ENCODE measurements at places on chromosomes 5 and 9.

GRCh38 chr5:168291342-168291963, at the start of gene WWC1:
WWC1 (plus strand) TSS chr5:168291645; CDS start chr5:168292153, 508 bp downstream.
- DNase-seq, result peak; percentile 90

GRCh38 chr5:36667824-36668223, 61.4 kb downstream of the SLC1A3 start:
- DNase-seq, result no peak

GRCh38 chr9:127503947-127504886, 52.9 kb downstream of the LRSAM1 start:
- peak; percentile 84 for DNase-seq

- no peak for DNase-seq
Observed at GRCh38 chr5:7644723-7645122, 206.2 kb downstream of the CFAP90 start.

- DNase-seq, result no peak
Observed at GRCh38 chr9:117677572-117677971, 26.6 kb upstream of the TLR4 start.

DNA sequence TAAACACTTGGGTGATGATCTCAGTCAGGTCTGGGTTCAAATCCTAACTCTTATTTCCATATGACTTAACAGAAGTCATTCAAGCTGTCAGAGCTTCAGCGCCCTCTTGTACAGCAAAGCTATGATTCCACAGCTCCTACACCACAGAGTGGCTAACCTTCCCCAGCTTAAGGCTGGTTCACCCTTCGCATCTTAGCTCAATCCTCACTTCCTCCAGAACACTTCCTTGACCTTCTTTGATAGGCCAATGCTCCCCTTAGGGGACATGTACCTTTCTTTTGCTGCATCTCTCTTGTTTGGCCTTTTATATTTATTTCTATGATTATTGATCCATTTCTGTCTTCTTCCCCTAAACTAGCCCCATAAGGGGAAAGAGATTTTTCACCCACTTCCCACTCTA, 57.0 kb downstream of the RASEF start:
- DNase-seq, result no peak

DNA sequence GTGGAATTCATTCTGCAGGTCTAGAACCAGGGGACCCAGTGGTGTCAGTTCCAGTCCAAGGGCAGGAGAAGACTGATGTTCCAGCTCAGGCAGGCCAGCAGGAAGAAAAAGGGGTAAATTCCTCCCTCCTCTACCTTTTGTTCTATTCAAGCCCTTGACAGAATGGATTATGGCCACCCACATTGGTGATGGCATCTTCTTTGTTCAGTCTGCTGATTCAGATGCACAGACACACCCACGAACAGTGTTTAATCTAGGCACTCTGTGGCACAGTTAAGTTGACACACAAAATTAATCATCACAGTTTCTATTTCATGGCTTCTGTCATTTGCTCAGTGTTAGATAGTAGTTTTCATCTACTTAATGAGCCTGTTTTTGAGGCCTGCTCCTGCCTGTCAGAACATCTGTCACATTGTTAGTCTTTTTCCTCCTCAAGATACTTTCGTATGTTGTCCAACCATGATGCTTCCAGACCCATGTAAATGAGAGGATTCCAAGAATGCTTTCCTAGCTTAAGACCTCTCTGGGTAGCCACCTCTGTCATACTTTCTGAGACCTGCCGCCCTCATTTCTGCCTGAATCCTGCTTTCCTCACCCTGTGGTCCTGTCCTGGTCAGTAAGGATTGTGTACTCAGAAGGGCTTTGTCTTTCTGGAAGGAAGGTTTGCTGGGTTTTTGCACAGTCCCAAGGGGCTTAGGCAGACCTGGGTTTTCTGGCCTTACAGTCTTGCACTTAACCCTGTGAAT, 72.5 kb downstream of the SPIN1 start:
- no peak for DNase-seq

GRCh38 chr5:115309751-115310370, 13.4 kb upstream of the CCDC112 start:
- DNase-seq, result no peak

DNA sequence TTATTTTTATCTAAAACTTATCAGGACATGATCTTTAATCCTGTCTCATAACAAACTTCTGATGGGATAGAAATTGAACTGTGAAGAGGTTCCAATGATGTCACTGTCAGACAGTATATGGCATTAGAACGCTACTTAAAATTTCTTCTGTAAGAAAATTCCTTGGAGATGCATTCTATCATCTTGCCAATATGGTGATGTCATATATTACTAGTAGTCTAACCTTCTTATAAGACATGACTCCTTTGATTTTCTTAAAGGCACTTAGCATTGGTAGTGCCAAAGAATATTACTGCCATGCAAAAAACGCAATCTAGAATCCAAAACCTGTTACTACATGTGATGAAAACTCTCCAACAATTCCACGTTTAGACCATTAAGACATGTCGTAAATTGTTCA, 131.1 kb downstream of the SLC25A46 start:
- DNase-seq, result no peak

GRCh38 chr5:149268928-149269557, 2.6 kb upstream of the AFAP1L1 start:
- no peak for DNase-seq

DNA sequence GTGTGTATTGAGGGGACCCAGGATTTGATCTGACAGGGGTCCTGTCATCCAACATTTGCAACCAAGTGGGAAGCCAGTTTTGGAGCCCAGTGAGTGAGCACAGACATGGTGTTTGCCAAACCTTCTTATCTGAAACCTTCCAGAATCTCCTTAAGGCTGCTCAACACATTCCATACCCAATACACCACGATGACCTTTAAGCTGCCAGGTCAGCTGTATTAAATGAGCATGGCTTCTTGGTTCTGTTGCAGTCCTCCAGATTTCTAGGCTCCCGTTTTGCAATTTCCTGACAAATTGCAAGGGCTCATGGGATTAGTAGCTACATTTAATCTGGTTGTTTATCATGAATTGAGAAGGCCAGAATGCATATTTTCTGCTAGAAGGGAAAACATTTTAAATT, 124.2 kb upstream of the ATP10B start:
- no peak for DNase-seq

- DNase-seq, result peak; percentile 60
Observed at GRCh38 chr9:35760651-35761050, 6.6 kb upstream of the MSMP start.

- DNase-seq, result peak; percentile 50
Observed at GRCh38 chr5:172453986-172454357, 353 bp downstream of the SH3PXD2B start.

DNA sequence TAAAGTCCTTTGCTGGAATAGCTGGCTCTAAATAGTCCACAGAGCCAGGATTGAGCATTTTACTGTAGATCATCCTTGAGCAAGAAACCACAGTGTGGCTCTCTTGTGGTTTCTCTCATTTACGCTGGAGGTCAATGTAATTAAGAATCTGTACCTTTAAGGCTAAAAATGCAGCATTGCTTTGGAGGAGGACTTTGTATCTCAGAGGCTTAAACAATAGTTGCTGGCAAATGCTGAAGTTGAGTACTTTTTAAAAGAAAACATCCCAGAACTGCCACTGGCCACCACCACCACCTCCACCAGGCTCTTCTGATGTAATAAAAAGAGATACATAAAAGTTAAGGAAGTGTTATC, 177.3 kb upstream of the ADAMTSL1 start:
- no peak for DNase-seq

DNA sequence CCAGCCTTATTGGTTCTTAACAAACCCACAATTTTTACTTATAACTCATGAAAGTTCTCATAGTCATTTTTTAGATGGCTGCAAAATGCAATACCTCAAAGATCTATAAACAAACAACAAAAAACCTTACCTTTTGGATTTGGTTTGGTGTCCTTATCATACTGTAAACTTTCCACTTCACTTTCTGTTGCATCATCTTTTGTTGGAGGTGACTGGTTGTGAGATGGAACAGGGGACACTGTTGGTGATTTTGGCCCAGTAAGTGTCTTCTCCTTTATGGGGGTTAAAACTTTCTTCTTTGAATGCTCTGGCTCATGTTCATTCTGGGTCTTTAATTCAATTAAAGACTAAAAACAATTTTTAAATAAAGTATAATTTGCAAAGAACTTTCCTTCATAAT, 33.4 kb downstream of the CEP120 start:
- no peak for DNase-seq

DNA sequence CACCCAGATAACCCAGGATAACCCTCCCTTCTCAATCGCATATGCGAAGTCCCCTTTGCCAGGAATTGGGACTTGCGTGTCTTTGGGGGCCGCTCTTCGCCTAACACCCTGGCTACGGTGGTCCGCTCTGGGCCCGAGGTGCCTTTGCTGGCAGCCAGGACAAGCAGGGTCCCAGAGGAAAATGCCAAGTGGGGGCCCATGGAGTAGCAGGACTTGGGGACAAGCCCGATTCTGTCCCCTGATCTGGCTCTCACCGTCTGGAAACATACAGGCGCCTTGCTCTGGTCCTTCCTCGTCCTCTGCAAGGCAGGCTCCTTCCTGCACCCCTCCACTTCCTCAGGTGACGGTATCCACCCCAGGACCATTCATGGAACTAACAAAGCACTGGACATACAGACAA, 78.1 kb upstream of the UNC5A start:
- no peak for DNase-seq

GRCh38 chr9:107847978-107848964, 358.7 kb upstream of the KLF4 start:
- DNase-seq, result no peak

DNA sequence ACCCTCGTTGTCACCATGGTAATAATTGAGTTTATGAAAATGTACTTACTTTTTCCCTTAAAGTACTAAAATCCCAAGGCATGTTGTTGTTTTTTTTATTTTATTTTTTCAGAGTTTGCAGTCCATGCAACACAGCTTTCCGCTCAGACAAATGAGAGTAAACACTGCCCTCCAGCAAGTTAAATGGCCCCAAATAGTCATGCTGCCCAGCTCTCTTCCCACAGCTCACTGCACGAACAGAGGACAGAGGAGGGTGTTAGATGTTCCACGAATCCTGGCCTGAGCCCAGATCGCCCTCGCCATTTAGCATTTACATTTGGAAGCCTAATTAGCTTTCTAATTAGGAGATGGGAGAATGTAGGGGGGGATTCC, 1.9 kb downstream of the NIM1K start:
- no peak for DNase-seq

DNA sequence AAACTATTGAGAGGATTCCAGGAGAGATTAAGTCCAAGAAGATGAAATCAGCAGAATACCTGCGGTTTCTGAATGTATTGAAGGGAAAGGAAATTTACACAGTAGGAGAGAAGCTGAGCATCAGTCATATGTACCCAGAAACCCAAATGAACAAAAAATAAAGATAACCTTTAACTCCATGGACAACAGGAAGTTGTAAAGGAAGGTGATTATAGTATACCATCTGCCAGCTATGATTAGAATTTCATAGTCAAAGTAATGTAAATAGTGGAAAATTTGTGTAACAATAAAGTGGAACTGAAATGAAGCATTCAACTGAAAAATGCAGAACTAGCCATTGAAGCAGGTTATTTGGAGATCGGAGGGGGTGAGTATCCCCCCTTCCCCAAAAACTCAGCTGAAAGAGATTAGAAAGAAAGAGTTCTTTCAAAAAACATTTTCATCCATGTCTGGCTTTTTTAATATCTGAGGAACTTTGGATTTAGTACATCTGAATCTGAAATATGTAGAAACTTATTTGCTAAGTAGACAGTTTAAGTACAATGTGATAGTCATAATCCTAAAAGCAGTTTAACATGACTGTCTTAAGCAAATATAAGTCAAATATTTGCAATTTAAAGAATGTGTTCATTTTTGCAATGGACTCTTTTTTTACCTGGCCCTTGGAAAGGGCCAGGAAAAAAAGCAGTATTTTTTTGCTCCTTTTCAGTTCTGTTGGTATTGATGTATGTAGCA, 58.4 kb downstream of the APC start:
- no peak for DNase-seq

Measured in colonic mucosa (tissue), 4 donors.